Breast epithelium (tissue), 4 donors: ENCODE measurements at places on chromosomes 6 and 20. TPM values are rescaled to one million over a fixed set of nuclear protein-coding genes. Genes with fewer than 3 reads are reported as not detected.

DNA sequence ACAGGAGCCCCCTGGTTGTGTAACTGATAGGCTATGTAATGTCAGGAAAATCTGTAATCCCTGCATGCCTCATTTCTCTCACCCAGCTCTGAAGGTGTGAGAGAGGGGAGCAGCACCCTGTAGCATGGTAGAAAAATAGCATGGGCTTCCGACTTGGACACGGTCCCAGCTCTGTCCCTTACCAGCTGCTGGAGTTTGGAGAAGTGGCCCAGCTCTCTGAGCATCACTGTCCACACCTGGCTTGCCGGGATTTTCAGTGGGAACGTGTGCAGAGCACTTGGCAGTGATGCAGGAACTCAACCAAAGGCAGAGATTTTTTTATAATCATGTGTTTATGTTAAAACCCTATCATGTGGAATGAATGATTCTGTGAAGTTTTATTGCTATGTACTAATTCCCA is 34.6 kb downstream of the STK35 start:
- H3K4me3 ChIP-seq, result no peak overlapping the region
- no peak overlapping the region for H3K27ac ChIP-seq
- no peak for DNase-seq
- no peaks in the 10 kb centered on the region for H3K36me3 ChIP-seq

DNA sequence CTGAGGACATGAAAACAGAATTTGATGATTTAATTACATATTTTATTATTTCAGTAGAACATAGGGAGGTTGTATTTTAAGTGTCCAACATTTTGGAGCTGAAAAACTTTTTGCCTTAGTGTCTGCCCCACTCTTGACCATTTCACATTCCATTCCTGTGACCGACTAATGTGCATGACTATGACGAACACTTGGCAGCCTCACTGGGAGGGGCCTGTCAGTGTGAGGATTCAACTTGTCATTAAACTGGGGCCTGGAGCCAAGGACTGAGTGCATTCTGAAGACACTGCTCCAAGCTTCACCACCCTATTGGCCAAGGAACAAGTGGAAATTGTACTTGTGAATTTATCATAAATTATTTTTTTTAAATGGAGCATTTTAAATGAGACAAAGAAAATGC is 661.3 kb downstream of the BCKDHB start:
- H3K27ac ChIP-seq, result no peak overlapping the region
- H3K4me3 ChIP-seq, result no peak overlapping the region
- DNase-seq, result peak; percentile 18
- no peaks in the 10 kb centered on the region for H3K27me3 ChIP-seq
- H3K36me3 ChIP-seq, result no peaks in the 10 kb centered on the region

DNA sequence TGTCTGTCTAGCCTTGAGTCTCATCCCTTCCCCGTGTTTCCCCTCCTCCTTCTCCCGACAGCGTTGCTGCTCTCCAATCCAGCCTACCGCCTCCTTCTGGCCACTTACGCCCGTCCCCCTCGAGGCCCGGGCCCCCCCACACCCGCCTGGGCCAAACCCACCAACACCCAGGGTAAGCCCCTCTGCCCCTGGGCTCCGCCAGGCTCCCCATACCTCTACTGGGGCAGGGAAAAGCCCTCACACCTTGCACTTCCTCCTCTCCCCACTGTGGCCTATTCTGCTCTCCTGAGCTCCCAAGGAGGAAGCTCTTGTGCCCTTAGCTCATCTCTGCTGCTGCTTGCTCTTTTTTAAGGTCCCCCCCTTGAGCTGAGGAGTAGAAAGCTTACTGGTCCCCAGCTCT is 11.0 kb downstream of the DDR1 start:
- no peaks in the 10 kb centered on the region for H3K36me3 ChIP-seq
- no peaks in the 10 kb centered on the region for H3K27me3 ChIP-seq
- no peak overlapping the region for H3K27ac ChIP-seq
- H3K4me1 ChIP-seq, result no peaks in the 10 kb centered on the region
- no peak for DNase-seq

GRCh38 chr20:31967830-31968249 is at the start of gene XKR7:
TSS of gene XKR7 (plus strand) at chr20:31968151. CDS start at chr20:31968176, 25 bp downstream.
- H3K27me3 ChIP-seq, result peaks cover 57% of the 10 kb centered on the region
- peak within 1 kb of the TSS; percentile 40 for H3K4me3 ChIP-seq
- DNase-seq, result no peak
- no peaks in the 10 kb centered on the region for H3K36me3 ChIP-seq

- H3K27me3 ChIP-seq, result no peaks in the 10 kb centered on the region
- H3K4me3 ChIP-seq, result no peak overlapping the region
- no peaks in the 10 kb centered on the region for H3K36me3 ChIP-seq
- DNase-seq, result no peak
- no peak overlapping the region for H3K27ac ChIP-seq
Measured at GRCh38 chr6:159311618-159312017, 142.4 kb downstream of the FNDC1 start.

GRCh38 chr6:42241915-42242314 is 24.3 kb upstream of the MRPS10 start:
- no peaks in the 10 kb centered on the region for H3K36me3 ChIP-seq
- no peak overlapping the region for H3K27ac ChIP-seq
- no peak for DNase-seq
- no peak overlapping the region for H3K4me3 ChIP-seq

DNA sequence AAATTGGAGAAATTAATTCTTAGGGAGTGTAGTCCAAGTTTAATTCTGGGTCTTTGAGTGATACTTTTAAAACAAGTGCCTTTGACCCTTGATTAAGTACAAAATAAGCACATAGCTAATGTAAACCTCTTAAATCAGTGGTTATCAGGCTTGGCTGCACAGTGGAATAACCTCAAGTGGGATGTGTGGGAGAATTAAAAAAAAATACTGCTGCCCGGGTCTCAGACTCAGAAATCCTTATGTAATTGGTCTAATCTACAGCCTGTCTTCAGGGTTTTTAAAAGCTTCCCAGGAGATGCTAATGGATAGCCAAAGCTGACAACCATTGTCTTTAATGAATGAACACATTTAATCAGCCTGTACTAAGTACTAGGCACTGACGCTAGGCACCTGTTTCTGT is 28.5 kb upstream of the TMEM14A start:
- DNase-seq, result no peak
- no peak overlapping the region for H3K4me3 ChIP-seq
- H3K27me3 ChIP-seq, result no peaks in the 10 kb centered on the region
- H3K36me3 ChIP-seq, result no peaks in the 10 kb centered on the region

GRCh38 chr6:143538374-143538773 is 26.9 kb upstream of the FUCA2 start:
- no peaks in the 10 kb centered on the region for H3K36me3 ChIP-seq
- no peak for DNase-seq
- no peaks in the 10 kb centered on the region for H3K4me1 ChIP-seq
- H3K27me3 ChIP-seq, result no peaks in the 10 kb centered on the region
- no peak overlapping the region for H3K4me3 ChIP-seq

- no peaks in the 10 kb centered on the region for H3K4me1 ChIP-seq
- no peak overlapping the region for H3K27ac ChIP-seq
Measured at GRCh38 chr20:60123096-60123495, 164.9 kb downstream of the CDH26 start.

The ITPR3 gene
- total RNA-seq, result 18.4 TPM
